ENCODE measurements at places on chromosomes 12 and 14.

DNA sequence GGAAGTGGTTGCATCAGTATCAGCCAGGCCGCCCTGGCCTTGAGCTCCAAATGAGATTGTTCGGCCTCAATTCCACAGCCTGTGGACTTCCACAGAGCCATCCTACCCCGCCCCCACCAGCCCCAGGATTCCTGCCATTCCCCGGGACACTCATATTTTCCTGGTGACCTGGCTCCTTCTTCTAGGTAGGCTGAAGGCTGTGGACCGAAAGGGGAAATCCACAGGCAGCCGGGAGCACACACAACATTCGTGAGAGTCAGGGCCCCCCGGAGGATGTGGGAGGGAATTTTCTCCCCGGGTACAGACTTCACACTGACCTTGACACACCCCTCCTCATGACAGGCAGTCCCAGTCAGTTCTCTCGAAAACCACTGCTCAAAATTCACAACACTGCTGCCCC lies 39.9 kb downstream of the RIN3 start:
- peaks cover 4% of the 10 kb centered on the region for H3K27me3 ChIP-seq
- peaks cover 7% of the 10 kb centered on the region for H3K4me1 ChIP-seq

- H3K36me3 ChIP-seq: no peaks in the 10 kb centered on the region
- H3K4me1 ChIP-seq: peaks cover 20% of the 10 kb centered on the region
- no peak overlapping the region for H3K4me3 ChIP-seq
- H3K27ac ChIP-seq: no peak overlapping the region
- H3K27me3 ChIP-seq: peaks cover 10% of the 10 kb centered on the region
- no peak for DNase-seq
These were observed 776.6 kb downstream of the MED13L start for GRCh38 chr12:115500872-115501271.

GRCh38 chr12:52058631-52059361 lies 7.6 kb downstream of the NR4A1 start:
- H3K4me3 ChIP-seq: no peak overlapping the region
- peaks cover 6% of the 10 kb centered on the region for H3K27me3 ChIP-seq
- no peaks in the 10 kb centered on the region for H3K36me3 ChIP-seq
- H3K4me1 ChIP-seq: peaks cover 6% of the 10 kb centered on the region
- no peak for DNase-seq
- H3K27ac ChIP-seq: no peak overlapping the region

GRCh38 chr14:81849714-81850113 lies 316.1 kb upstream of the SEL1L start:
- no peaks in the 10 kb centered on the region for H3K36me3 ChIP-seq
- no peak overlapping the region for H3K4me3 ChIP-seq
- H3K27ac ChIP-seq: no peak overlapping the region
- no peaks in the 10 kb centered on the region for H3K27me3 ChIP-seq
- DNase-seq: no peak

GRCh38 chr14:102071283-102071998 lies 15.4 kb downstream of the HSP90AA1 start:
- H3K4me3 ChIP-seq: no peak overlapping the region
- DNase-seq: no peak
- H3K36me3 ChIP-seq: peaks cover 15% of the 10 kb centered on the region
- peak overlapping the region; percentile 54 for H3K27ac ChIP-seq

DNA sequence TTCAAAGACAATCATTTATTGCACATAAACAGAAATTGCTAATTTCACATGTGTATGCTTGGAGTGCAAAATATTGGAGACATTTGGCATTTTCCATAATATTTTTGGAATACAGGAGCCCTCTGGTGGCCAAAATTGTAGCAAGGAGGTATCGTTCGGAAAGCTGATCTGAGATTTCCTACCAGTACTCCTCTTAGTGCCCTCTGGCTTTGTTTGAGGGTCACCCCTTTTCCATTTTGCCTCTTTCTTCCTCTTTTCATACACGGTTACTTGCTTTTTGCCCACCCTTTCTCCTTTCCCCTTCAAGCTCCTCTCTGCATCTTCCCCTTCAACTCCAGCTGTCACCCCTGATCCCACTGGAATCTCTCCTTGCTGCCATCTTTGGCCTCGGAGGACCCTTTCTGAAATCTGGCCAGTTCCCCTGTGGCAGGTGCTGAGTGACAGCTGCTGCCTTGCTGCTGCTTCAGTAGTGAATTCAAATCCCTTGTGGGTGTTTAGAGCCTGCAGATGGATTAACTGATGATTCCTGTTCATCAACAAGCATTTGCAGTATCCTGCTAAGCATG lies 164.6 kb upstream of the PARP11 start:
- H3K36me3 ChIP-seq: peaks cover 2% of the 10 kb centered on the region
- H3K27me3 ChIP-seq: peaks cover 17% of the 10 kb centered on the region
- peaks cover 78% of the 10 kb centered on the region for H3K4me1 ChIP-seq
- no peak for DNase-seq
- no peak overlapping the region for H3K4me3 ChIP-seq
- H3K27ac ChIP-seq: no peak overlapping the region

DNA sequence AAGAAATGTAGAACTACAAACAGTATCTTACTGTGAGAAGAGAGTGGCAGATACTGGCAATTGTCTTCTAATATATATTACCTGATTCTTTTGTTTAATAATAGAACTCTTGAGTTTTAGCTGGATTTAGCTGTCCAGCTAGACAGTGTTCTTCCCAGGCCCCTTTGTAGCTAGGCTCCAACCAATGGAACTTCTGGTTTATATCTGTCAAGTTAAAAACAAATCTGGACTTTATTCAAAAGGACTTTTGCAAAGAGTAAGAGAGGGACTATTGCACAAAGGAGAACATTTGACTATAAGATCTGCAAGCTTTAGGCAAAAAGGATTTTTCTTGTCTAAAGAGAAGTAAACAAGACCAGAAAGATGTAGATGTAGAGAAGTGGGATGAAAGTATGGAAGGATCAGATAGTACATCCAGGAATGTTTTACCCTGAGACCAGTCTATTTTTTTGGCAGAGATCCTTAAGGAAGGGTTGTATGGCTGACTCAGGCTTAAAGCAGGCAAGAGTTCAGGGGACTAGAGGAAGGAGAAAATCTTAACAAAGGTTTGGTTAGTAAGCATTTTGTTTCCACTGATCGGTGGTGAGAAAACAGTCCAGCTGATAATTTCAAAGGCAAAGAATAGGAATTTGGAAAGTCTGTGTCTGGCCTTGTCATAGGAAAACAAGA lies 111.1 kb upstream of the PLEKHA5 start:
- no peak overlapping the region for H3K27ac ChIP-seq
- no peaks in the 10 kb centered on the region for H3K4me1 ChIP-seq
- H3K27me3 ChIP-seq: peaks cover 2% of the 10 kb centered on the region
- no peak overlapping the region for H3K4me3 ChIP-seq
- DNase-seq: no peak
- H3K36me3 ChIP-seq: no peaks in the 10 kb centered on the region

GRCh38 chr14:63896278-63896720 lies 43.5 kb downstream of the SYNE2 start:
- H3K4me3 ChIP-seq: no peak overlapping the region
- H3K36me3 ChIP-seq: peaks cover 19% of the 10 kb centered on the region
- peaks cover 16% of the 10 kb centered on the region for H3K4me1 ChIP-seq
- no peak for DNase-seq
- no peak overlapping the region for H3K27ac ChIP-seq

- H3K36me3 ChIP-seq: no peaks in the 10 kb centered on the region
- no peak overlapping the region for H3K27ac ChIP-seq
- H3K4me3 ChIP-seq: no peak overlapping the region
- H3K27me3 ChIP-seq: peaks cover 26% of the 10 kb centered on the region
- no peaks in the 10 kb centered on the region for H3K4me1 ChIP-seq
These were observed 13.9 kb upstream of the C12orf76 start for GRCh38 chr12:110062241-110062640.

DNA sequence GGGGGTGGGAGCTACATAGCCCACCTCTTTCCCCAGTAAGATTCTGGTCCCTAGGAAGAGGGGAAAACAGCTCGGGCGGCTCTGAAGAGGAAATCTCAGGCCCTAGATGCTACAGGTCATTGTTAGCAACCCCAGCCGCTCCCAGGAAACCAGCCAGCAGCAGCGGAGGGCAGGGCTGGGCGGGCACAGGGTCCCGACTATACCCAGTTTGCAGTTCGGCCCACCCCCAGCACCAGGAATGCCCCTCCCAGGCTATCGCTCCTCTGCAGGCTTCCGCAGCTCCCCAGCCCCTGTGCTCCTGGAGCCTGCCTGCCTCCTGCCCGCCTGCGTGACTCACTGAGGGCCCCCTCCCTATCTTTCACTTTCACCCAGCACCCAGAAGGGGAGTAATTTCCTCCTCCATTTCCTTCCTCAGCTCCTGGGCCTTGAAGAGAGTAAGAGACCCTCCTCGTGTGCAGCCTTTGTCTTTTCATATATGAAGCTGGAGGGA lies 27.2 kb upstream of the PNMA1 start:
- H3K27me3 ChIP-seq: no peaks in the 10 kb centered on the region
- H3K4me3 ChIP-seq: peak overlapping the region; percentile 64

GRCh38 chr12:4829793-4830162 lies 79.9 kb upstream of the KCNA1 start:
- H3K4me1 ChIP-seq: peaks cover 19% of the 10 kb centered on the region
- peaks cover 5% of the 10 kb centered on the region for H3K27me3 ChIP-seq
- H3K4me3 ChIP-seq: no peak overlapping the region
- no peak for DNase-seq

- DNase-seq: no peak
- no peak overlapping the region for H3K4me3 ChIP-seq
- no peaks in the 10 kb centered on the region for H3K36me3 ChIP-seq
- H3K27me3 ChIP-seq: no peaks in the 10 kb centered on the region
- H3K27ac ChIP-seq: no peak overlapping the region
These were observed 589.0 kb downstream of the C12orf50 start for GRCh38 chr12:87439990-87440827.

DNA sequence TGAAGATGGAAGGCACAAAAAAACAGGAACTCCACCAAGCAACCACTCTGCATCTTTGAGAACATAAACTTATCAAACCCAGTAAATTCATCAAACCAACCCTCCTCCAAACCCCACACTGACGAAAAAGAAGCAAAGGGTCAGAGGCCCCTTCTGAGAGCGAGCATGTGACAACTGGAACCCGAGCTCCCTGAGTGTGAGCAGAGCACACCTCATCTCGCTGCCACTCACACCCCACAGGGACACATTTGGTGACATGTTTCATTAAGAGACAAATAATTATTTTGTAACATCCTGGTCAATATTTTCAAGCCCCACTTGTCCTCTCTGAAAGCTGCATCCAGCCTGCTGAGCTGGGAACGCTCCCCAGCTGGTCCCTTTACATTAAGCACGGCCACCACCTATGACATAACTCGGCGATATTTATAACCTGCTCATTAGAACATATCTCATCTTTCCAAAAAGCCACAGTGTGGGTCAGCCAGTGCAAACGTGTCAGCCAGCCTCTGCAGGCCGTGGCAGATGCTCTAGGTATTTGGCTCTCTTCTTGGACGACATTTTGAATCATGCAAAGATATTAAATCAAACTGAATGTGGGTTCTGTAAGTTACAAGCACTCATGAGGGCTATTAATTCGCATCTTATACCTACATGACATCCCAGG lies 120.1 kb downstream of the TTC7B start:
- no peak for DNase-seq
- H3K36me3 ChIP-seq: no peaks in the 10 kb centered on the region
- peaks cover 46% of the 10 kb centered on the region for H3K4me1 ChIP-seq
- peak overlapping the region; percentile 38 for H3K27ac ChIP-seq

- H3K36me3 ChIP-seq: no peaks in the 10 kb centered on the region
- peak; percentile 95 for DNase-seq
- H3K4me1 ChIP-seq: peaks cover 16% of the 10 kb centered on the region
These were observed 279.1 kb downstream of the TTC6 start for GRCh38 chr14:37874429-37875109.

GRCh38 chr12:50659690-50660424 lies 104.0 kb upstream of the ATF1 start:
- no peak overlapping the region for H3K4me3 ChIP-seq
- no peak for DNase-seq
- no peaks in the 10 kb centered on the region for H3K27me3 ChIP-seq
- peaks cover 8% of the 10 kb centered on the region for H3K4me1 ChIP-seq
